ENCODE measurements at places on chromosomes 3 and 15.

- DNase-seq, result no peak
Observed at GRCh38 chr3:87006844-87007439, 16.0 kb upstream of the VGLL3 start.

GRCh38 chr15:51649659-51650521 lies 27.3 kb upstream of the DMXL2 start:
- no peak for DNase-seq

GRCh38 chr3:4587061-4587837 lies 94.1 kb downstream of the ITPR1 start:
- no peak for DNase-seq

DNA sequence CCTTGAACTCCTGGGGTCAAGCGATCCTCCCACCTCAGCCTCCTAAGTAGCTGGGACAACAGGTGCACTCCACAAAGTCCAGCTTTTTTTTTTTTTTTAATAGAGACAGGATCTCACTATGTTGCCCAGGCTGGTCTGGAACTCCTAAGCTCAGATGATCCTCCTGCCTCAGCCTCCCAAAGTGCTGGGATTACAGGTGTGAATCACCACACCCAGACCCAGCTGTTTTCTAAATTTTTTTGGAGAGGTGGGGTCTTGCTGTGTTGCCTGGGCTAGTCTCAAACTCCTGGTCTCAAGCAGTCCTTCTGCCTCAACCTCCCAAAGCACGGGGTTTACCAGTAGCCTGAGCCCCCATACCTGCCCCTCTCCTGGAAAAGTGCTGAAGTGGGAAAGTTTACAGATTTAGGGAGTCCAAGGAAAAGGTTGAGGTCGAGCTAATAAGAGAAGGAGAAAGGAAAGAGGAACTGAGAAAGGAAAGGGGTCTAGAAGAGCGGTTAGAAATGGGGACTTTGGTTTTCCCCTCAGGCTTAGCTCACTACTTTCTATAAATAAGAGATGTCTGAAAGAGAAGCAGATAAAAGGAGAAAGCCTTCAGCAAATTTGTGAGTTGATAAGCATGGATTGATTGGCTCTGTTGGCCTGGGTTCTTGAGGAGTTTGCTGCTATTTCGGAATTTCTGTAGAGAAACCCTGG lies 23.6 kb downstream of the UBE2E1 start:
- no peak for DNase-seq

- DNase-seq, result no peak
Observed at GRCh38 chr15:65752151-65752700, 39.9 kb downstream of the DENND4A start.

GRCh38 chr15:100849021-100849854 lies 30.4 kb upstream of the ALDH1A3 start:
- DNase-seq, result peak; percentile 44

DNA sequence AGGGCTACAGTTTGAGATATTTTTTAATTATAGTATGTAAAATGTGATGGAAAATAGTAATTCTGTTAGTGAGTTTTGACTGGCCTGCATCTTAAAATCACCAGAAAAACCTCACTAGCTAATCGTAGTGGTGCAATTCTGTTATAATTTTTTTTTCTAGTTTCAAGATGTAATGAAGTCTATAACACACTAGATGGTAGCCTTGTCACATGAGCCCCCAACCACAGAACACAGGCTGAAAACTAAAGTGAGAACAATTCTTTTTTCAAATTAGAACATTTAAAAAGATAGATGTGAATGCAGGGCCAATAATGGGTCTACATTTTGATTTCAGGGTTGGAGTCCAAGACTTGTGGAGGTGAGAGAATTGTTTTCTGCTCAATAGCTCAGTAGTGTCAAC lies 83.3 kb upstream of the KCNH8 start:
- no peak for DNase-seq

GRCh38 chr15:91465696-91466095 lies 365.6 kb downstream of the SV2B start:
- DNase-seq, result no peak

- DNase-seq, result no peak
Observed at GRCh38 chr3:65761446-65762234, 277.1 kb downstream of the MAGI1 start.

- no peak for DNase-seq
Observed at GRCh38 chr15:32786906-32787305, 69.1 kb downstream of the GREM1 start.

DNA sequence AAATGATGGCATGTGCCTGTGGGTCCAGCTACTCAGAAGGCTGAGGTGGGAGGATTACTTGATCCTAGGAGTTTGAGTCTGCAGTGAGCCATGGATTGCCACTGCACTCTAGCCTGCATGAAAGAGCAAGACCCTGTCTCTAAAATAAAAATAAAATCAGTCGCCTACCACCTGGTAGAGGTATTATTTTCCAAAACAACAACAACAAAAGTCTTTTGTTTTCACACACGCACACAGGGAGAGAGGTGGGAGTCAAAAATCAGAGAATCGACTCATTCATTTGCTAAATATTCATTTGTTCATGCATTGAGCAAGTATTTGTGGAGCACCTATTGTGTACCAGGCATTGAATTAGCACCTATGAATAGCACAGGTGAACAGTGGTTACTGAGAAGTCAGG lies 218.1 kb downstream of the LRTM1 start:
- no peak for DNase-seq

- DNase-seq, result peak; percentile 18
Observed at GRCh38 chr15:41620536-41621199, 39.5 kb upstream of the MGA start.

DNA sequence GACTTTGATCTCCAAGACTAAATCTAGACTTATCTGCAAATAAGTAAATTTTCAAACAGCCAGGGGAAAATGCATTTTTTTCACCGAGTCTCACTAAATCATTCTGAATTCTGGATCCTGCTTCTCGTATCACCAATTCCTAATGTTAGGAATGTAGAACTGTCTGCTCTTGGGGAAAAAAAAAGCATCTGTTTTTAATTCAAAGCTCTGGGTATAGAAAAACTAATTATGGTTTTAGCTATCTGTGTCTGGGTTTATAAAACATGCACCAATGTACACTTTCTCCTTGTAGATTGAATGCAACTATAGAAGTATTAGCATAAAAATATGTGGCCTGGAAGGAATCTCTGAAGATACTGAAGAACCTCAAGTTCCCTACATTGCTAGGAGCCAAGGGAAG lies 4.8 kb upstream of the CDAN1 start:
- no peak for DNase-seq

DNA sequence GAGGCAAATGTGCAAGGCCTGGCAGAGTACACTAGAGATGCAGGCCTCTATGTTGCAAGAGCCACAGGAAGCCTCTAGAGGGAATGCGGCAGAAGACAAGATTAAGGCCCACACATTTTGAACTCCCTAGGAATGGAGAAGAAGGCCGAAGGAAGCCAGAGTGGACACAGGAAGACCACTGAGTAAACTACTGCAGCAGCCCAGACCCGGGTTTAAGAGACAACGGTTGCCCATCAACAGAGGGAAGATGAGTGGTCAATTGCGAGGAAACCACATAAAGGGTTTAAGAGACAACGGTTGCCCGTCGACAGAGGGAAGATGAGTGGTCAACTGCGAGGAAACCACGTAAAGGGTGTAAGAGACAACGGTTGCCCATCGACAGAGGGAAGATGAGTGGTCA lies 14.6 kb downstream of the CHSY1 start:
- DNase-seq, result no peak

GRCh38 chr15:96514607-96515285 lies 184.2 kb downstream of the NR2F2 start:
- no peak for DNase-seq

- no peak for DNase-seq
Observed at GRCh38 chr3:68620211-68620610, 312.1 kb downstream of the TAFA4 start.

Data from effector CD8-positive, alpha-beta T cell (primary cell).